ENCODE measurements at places on chromosomes 4 and X. TPM values are rescaled to one million over a fixed set of nuclear protein-coding genes. Genes with fewer than 3 reads are reported as not detected.
A peak's percentile ranks its signal among the peaks of the same experiment; 100 is the strongest.

The SPP1 gene
- polyA plus RNA-seq: 116 TPM

The ARAP2 gene
- polyA plus RNA-seq: 4.6 TPM

DNA sequence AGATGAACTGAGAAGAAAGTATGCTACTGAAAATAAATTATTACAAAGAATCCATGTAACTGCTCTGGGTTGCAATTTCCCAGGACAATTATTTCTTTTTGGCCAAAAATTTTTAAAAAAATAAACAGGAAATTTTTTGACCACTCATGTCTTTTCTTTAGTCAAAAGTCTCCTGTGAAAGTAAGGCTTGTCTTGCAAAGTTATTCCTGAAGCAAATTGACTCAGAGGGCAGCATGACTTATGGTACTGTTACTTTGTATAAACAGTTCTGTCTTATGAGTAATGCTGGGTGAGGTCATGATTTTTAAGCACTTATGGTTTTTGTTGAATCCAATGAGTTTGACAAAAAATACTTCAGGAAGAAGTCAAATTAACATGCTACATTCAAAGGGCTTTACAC, 292.8 kb upstream of the ARSJ start:
- DNase-seq: no peak

DNA sequence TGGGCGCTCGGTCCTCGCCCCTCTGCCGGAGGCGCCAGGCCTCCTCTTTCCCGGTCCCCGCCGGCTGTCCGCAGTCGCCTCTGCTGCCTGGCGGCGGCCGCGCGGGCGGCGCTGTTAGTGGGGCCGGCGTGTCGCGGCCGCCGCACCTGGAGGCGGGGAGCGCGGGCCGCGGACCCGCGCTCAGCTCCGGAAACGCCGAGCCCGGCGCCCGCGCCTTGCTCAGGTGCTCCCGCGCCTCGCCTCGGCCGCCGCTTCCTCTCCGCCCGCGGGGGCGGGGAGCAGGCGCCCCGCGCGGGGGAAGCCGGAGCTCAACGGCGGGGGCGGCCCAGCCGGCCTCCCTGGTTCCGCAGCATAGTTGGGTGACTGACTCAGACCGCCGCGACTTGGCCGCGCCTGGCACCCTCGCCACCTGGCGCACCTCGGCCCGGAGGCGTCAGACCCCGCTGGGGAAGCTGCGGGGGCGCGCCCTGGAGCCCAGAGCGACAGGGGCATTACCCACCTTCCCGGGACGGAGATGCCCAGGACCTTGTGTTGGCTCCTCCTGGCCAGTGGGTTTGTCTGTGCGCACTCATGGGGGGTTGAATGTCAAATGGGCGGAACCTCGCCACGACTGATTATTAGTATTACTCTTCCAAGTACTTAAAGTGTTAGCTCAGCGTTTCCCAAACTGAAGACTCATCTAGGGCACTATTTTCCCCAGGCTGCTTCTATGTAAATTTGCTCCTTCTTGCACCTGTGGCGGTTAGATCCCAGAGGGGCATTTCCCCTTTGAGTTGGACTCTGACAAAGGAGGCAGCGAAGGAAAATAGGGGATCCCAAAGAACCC, at the start of gene ARAP2:
TSS of gene ARAP2 (minus strand) at position 258 of the 826 bp plus-strand sequence. CDS start 15,028 bp downstream, outside the sequence.
- peak; percentile 32 for DNase-seq

DNA sequence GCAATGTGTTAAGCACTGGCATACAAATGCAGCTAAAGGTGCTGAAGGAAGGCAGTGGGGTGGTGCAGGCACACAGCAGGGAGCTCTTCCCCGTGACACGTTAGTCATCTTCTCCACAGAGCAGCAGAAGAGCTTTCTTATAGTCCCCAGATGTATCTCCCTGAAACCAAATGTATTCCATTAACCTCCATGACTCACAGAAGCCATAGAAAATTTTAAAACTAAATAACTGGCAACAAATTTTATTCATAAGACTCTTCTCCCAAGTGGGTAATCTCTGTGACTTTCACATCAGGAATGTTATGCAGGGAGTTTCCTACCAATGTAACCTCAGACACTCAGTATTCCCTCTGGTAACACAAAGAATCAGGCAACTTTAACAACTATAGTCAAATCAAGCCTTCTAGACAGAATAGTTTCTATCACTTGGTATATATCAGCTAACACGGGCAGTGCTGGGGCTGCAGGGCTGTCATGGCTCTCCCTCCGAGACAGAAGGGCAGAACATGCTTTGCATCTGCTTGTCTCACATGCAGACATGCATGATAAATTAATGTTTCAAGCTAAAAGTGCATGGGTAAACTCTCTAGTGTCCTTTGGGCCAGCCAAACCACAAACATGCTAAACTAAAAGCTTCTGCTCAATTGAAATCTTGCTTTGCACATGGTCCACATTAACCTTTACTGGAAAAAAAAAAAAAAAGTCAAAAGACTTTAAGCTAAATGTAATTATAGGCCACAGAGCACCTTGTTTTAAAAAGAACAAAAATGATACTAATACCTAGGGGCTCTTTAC, 28.2 kb downstream of the ANXA5 start:
- no peak for DNase-seq

DNA sequence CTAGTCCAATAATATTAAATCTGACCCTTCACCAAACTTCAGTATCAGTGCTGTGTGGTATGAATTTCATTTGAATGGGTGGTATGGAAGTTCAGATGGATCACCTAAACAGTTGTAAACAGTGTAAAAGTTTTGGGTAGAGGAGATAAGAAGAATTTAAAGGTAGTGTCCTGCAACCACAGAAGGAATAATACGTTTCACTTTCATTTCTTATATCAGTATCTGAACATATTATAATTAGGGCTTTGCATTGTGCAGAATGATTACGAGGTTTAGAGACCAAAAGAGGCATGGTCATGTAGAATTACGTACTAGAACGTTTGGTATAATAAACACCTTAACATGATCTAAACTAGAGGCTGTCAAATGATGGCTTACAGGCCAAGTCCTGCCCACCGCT, 116.1 kb downstream of the PDLIM5 start:
- DNase-seq: no peak
